ENCODE measurements at places on chromosomes 7 and 10.

DNA sequence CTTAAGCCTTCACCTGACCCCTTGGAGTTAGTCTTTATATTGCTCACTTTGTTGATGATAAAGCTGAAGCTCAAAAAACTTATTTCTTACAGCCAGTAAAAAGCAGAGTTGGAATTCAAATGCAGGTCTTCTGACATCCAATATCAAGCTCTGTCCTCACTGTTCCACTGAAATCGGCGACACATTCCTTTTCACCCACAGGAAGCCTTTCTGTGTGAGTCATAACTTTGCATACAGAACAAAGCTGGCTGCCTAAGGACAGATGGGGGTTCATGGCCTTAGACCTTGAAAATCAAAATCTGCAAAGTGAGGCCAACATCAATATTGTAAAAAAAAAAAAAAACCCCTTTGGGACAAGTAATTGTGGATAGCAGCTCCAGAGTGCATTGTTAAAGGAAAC is 21.8 kb upstream of the AKR1B1 start:
- no peak for DNase-seq

- no peak for DNase-seq
These were observed 34.6 kb downstream of the RHEB start for GRCh38 chr7:151484971-151485707.

DNA sequence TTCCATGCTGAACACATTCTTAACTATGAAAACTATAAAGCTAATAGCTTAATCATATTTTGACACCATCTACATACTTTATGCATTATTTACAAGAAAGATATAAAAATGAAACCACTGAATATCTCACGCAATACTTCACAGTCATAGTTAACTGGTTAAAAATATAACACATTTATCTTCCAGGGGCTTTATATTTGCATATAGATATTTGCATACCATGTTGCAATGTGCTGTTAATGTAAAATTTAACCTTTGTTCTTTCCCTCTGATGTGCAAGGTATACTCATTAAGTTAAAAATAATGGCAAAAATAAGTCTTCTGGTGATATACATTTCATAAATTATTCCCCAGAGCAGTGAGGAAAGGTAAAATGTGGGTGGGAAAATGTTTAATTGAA is 76.9 kb upstream of the MGMT start:
- no peak for DNase-seq

DNA sequence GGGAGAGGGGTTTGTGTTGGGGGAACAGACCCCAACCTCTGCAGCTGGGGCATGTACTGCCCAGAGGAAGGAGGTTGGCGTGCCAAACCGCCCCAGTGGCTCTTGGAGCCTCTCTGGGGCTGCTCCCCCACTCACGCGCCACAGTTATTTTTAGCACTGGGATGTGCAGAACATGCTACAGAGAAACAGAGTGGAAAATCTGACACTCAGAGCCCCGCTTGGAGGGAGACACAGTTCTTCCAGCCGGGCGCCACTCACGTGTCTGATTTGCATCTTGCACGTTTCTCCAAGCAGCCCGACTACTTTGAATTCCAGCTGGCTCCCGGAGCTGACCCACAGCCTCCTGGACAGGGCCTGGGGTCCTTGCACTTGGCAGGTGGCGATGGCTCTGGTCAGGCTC is 182.0 kb downstream of the RPS24 start:
- no peak for DNase-seq

GRCh38 chr7:2821842-2822507 is 22.1 kb downstream of the GNA12 start:
- DNase-seq, result no peak

DNA sequence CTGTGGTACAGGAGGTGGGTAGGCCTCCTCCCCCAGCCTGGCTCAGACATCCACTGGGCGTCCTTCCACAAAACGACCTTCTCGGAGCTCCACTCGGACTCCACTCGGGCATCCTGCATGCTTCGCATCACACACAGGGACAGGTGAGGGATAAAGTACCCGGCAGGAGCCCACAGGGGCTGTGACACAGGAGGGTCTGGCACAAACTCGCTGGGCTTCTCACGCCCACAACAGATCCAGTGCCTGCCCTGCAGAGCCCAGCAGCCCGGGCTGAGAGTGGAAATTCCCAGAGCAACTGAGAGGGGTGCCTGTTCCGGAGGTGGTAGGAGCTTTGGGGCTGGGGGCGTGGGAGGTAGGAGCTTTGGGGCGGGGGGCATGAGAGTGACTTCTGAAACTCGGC is 108.4 kb downstream of the MKI67 start:
- no peak for DNase-seq

DNA sequence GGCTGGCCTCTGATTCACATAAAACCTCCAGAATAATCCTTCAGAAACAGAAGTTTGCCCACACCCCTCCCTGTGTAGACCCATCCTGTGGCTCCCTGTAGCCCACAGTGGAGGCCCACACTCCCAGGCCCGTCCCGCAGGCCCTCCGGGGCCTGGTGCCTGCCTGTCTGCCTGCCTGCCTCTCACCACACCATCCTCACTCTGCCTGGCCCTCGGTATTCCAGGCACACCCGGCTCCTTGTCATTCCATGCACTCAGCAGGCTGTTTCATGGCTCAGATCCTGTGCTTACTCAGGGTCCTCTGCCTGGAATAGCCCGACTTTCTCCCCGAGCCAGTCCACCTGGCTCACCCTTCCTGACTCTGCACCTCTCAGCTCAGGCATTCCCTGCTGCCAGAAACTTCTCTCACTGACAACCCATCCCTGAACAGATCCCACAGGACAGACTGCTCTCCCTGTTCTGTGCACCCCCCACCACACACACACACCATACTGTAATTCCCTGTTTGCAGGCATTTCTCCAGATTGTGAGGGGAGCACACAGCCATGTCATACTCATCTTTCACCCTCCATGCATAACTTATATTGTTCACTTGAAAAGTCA is 498.0 kb upstream of the ZMIZ1 start:
- DNase-seq, result no peak

GRCh38 chr10:6409971-6410643 is 170.0 kb downstream of the PRKCQ start:
- DNase-seq, result peak; percentile 57

GRCh38 chr10:72316748-72317435 is 37.8 kb downstream of the DNAJB12 start:
- DNase-seq, result no peak

DNA sequence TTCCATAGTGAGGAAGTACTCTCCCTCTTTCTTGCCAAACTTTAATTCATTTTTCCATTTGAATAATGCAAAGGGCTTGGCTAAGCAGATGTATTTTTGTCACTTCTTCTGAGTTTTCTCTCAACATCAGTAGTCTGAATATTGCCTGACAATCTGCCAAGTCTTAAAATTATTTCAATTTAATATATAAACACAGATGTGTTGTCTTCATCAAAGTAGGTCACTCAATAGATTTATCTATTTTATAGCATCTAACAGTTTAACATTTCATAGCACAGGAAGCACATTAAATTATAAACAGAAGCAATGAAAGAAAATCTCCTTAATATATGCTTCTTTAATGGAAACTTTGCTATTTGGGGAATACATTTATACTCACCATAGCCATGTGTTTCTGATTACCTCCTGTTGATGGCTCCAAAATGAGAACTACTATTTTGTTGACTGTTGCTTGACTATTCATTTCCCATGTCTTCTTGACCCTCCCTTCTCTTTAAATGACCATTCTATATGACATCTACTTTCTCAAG is 4.5 kb downstream of the CPED1 start:
- no peak for DNase-seq

GRCh38 chr7:18302097-18302496 is 193.5 kb upstream of the HDAC9 start:
- DNase-seq, result no peak

GRCh38 chr7:150444674-150445365 is 5.6 kb upstream of the GIMAP8 start:
- DNase-seq, result no peak

GRCh38 chr10:113287592-113287991 is 265.3 kb upstream of the HABP2 start:
- DNase-seq, result no peak

DNA sequence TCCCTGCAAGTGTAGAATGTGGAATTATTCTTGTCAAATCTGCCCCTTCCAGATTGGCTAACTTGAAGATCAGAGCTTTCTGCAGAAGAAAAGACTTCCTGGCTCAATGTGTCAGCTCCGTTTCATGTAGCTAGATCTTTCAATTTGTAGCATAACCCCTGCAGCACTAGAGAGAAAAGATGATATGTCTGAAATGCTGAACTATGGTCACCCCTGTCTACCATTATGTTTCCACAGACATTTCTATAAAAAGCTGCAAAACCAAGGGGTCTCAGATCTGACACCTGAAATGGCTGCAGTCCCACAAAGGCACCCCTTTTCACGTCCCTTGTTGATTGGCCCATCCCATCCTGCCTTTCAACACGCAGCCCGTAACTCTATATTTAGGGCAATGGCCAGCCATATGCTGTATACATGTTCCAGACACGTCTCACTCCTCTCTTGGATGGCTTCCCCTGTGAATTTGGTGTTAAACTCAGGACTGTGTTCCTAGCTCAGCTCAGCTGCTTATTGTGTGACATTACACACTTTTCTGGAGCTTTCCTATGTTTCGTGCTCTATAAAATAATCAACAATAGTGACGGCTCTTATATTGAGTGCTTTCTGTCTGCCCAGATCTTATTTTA is 648.6 kb upstream of the CELF2 start:
- no peak for DNase-seq

DNA sequence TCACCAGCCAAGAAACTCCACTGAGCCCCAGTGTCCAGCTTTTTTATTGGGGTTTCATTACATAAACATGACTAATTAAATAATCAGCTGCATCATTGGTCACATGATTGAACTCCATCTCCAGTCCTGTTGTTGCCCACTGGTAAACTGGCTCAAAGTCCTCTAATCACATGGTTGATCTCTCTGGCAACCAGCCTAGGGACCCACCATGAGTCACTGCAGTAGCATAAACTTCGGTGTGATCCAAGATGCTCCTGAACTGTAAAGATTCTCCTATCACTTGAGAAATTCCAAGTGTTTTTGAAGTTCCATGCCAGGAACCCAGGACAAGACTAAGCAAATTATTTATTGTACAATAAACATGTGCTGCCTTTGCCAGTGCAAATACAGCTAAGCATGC is 130.4 kb upstream of the AUTS2 start:
- no peak for DNase-seq

- no peak for DNase-seq
These were observed 65.9 kb downstream of the ELFN1 start for GRCh38 chr7:1735806-1736483.

DNA sequence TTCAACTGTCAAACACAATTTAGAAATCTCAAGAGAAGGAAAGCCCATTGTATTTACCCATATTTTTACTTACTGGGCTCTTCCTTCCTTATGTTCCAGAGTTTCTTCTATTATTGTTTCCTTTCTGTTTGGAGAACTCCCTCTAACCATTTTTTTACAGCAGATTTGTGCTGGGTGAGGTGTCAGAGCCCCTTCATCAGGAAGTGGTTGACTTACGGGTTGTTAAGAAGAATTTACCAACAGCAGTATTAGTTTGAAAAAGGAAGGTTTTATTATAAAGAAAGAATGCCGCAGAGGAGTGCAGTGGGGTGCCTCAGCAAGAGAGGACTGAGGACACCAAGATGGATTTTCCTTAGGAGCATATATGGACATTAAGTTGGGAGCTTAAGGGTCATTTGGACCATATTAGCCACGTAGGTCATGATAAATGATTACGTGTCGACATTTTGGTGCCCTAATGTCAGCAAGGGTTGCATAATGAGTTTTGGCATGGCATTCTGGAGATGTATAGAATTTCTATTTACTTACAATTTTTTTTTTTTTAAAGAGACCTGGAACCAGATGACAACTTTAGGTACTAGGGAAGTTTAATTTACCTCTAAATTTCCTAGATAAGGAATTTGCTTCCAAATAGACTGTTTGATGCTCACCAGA is 6.3 kb upstream of the TBATA start:
- DNase-seq, result no peak

- no peak for DNase-seq
These were observed 12.1 kb downstream of the CRYGN start for GRCh38 chr7:151427705-151428377.

GRCh38 chr7:129780257-129780973 is 168.9 kb downstream of the NRF1 start:
- peak; percentile 80 for DNase-seq

DNA sequence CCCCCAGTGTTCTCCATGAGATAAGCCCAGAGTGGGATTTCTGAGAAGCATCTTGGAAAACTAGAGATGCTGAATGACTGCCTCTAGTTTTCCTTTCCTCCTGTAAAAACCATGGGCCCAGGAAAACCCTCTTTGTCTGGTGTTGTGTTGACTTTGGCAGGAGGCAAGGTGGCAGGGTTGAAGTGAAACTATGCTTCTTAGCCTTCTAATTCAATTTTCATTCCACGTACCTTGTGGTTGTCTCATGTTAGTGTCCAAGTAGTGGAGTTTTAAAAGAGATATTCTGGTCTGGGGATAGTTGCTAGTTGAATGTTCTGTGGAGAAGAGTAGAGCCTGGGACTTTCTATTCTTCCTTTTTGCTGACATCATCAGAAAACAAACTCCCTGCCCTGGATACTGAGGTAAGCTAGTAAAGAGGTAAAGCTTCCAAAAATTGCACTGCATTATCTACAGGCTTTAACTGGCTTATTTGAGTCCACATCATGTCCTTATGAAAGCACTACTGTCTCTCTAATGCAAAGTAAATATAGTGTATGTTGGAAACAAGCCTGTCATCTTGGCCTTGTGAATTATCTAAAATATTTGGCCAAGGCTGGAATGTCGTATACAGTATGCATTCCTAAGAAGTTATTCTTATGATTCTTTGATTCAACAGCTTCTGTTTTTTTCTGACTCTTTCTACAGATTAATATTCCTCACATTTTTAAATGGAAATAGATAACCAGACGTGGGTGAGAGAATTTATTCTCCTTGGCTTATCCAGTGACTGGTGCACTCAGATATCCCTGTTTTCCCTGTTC is at the start of gene OR2F2:
Gene OR2F2, plus strand, starts transcription at position 708 of the 800 bp plus-strand sequence. Its CDS starts 0 bp downstream, at position 708.
- DNase-seq, result no peak

GRCh38 chr10:77504196-77504872 is 133.3 kb downstream of the KCNMA1 start:
- no peak for DNase-seq

GRCh38 chr7:129536323-129536722 is 34.0 kb downstream of the SMKR1 start:
- DNase-seq, result no peak

GRCh38 chr7:98619450-98620321 is 2.6 kb downstream of the NPTX2 start:
- DNase-seq, result peak; percentile 4

- DNase-seq, result peak; percentile 83
These were observed 4.3 kb downstream of the PFKP start for GRCh38 chr10:3071405-3072198.

- DNase-seq, result no peak
These were observed 34.8 kb upstream of the ORC5 start for GRCh38 chr7:104242638-104243037.
